ENCODE measurements at places on chromosomes 11 and 22.
A peak's percentile ranks its signal among the peaks of the same experiment; 100 is the strongest.

DNA sequence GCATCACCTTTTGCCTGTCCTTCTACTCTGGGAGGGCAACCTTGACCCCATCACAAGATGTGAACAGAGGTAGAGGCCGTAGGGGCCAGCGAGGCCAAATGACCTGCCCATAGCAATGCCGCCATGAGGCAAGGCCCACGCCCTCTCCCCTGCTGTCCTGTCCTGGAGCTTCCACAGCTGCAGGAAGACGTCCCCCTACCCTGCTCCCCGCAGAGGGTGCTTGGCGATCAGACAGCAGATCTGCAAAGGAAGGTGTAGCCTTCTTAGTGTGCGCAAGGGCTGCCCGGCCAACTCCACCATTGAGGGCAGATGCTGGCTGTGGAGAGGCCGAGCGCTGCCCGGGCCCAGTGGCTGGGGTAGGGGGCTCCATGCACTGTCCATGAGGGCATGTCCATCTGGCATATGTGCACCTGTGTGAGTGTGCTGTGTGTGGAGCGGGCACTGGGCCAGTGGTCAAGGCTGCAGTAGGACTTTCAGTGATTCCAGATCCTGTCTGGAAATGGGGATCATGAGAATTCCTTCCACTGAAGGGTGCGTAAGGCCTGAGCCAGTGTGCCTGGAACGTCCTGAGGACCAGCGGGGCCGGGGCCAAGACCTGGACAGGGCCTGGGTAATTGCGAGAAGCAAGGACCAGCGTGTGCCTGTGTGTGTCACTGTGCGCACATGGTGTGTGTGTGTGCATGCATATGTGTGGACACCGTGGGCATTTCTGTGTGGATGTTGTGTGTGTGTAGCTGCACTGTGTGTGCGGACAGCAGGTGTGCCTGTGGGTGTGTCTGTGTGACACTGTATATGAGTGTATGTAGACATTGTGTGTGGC, 11.0 kb downstream of the TRPM5 start:
- DNase-seq: no peak

- peak; percentile 85 for DNase-seq
Measured at GRCh38 chr11:62431171-62431901, 12.5 kb downstream of the SCGB1A1 start.

GRCh38 chr11:33060271-33060670, 20.9 kb downstream of the TCP11L1 start:
- DNase-seq: no peak

DNA sequence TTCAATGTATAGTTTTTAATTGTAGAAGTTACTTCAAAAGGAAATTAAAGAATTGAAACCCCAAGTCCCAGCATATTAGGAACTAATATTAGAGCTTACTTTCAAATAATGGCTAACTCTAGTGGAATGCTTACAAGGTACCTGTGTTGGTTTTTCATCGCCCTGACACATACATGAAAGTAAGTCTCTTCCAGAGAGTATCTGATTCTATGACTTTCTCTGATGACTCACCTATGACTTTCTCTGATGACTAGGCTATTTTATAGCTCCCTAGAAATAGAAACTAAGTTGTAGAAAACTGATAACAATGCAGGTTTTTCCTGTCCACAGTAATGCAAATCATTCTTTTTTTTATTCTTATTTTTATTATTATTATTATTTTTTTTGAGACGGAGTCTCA, 33.6 kb upstream of the MMP7 start:
- peak; percentile 37 for DNase-seq

DNA sequence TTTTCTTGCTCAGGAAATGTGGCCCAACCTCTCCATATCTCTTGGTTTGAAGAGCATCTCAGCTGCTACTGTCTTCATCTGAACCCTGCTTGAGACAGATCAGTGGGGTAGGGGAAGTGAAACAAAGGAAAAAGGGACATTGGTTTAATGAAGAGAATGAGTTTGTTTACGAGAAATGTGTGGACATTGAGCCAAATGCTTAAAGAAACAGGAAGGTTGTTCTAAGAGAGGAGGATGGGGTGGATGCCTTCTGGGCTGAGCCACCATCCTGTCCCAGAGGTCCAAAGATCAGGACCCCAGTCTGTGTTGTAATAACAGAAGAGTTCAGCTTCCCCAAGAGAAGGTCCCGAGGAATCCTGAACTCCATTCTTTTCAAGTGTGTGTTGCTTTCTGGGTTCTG, 369.7 kb downstream of the INSC start:
- DNase-seq: no peak
